ENCODE measurements at places on chromosomes 6 and 20. TPM values are rescaled to one million over a fixed set of nuclear protein-coding genes. Genes with fewer than 3 reads are reported as not detected.

The ARFRP1 gene
- 50.8 TPM for total RNA-seq

The CTAGE9 gene
- not detected for total RNA-seq

The BCAS4 gene
- total RNA-seq = 0.85 TPM

The FOXC1 gene
- total RNA-seq = 125 TPM

The HAO1 gene
- total RNA-seq = not detected

The XKR7 gene
- total RNA-seq = not detected

The HS3ST5 gene
- not detected for total RNA-seq

The GPSM3 gene
- 19.4 TPM for total RNA-seq

The DLGAP4 gene
- total RNA-seq = 98.2 TPM

The DEFB114 gene
- total RNA-seq = not detected

The MOCS1 gene
- total RNA-seq = 45.4 TPM

The TFAP2D gene
- total RNA-seq = not detected

The FABP7 gene
- total RNA-seq = not detected

The HEY2 gene
- 0.32 TPM for total RNA-seq

The FAM217A gene
- not detected for total RNA-seq

The LRRC73 gene
- not detected for total RNA-seq

Measured in ascending aorta (tissue), 2 donors.